IPS-NIHi11 (cell line): ENCODE measurements at places on chromosomes 4 and X.

- DNase-seq: peak; percentile 50
Observed at GRCh38 chr4:142307857-142308256, 538.2 kb downstream of the INPP4B start.

DNA sequence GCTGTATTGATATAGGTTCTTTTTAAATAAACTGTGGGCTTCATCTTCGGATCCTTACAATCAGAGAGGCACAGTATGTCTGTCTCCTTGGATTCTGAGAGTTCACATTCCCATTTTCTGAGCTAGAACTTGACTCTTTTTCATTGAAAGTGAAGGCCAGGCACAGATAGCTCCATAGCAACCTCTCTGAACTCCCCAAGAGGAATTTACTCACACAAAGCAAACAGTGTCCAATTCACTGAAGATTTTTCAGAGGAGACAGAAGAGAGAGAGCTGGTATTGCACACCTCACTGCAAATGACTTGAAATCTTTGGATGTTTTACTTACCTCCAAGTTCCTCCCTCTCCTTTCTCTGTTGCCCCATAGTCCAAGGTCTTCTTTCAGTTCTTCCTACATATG, 130.9 kb upstream of the CASK start:
- DNase-seq: no peak

DNA sequence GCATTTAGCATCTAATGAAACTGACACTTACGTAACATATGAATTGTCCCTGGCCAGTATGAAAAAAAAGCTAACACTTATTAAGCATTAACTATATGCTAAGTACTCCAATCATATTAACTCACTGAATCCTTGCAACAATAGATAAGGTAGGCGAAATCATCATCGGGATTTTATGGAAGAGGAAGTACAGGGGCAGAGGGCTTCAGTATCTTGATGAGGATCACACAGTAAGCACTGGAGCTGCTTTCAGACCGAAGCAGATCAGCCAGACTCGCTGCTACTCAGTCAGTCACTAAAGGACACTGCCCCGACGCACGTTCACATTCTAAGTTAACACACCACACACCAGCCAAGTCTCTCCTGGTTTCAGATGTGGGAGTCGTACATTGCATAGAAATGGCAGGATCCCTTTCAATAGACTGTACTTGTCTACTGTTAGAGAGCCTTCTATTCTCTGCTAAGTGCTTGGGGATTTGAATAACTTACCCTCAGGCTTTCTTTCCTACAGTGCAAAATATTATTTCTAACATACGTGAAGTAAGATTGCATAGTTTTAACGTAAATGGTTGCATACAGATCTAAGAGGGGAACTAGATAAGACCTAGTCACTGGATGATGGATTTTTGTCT, 540.2 kb upstream of the TENM3 start:
- no peak for DNase-seq

DNA sequence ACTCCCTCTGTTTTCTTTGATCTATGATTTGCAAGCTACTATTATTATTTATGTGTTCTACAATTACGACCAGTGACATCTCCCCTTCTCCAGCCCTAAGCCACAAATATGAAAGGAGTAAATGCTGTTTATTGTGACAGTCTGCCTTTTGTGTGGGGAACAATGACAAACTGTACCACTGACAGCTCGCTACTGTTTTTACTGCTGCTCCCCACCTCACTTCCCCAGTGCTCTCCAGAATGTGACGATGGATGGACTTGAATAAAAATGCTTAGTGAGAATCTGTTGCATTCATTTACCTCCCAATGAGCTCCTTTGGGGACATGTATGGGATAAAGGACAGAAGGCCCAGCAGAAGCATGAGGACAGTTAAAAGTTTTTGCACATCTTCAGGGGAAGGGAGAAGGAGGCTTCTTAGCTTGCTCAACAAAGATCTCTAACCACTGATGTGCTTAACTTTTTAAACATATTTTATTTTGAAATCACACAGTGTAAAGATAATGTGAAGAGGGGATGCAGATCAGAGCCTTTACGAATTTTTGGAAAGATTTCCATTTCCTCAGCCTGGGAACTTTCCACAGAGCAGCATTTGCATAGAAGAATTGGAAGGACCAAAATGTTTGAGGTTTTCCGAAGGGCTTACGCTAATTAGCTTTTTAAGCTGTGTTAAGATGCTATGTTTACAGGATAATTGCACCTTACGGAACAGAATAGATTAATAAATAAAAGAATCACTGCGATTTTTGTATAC, 485.1 kb upstream of the TENM3 start:
- no peak for DNase-seq

- DNase-seq: no peak
Observed at GRCh38 chr4:167779864-167780263, 312.5 kb upstream of the ANXA10 start.

- DNase-seq: no peak
Observed at GRCh38 chrX:153417637-153418036, 6.4 kb downstream of the ZFP92 start.

GRCh38 chr4:26183017-26183416, 137.8 kb upstream of the RBPJ start:
- DNase-seq: no peak

DNA sequence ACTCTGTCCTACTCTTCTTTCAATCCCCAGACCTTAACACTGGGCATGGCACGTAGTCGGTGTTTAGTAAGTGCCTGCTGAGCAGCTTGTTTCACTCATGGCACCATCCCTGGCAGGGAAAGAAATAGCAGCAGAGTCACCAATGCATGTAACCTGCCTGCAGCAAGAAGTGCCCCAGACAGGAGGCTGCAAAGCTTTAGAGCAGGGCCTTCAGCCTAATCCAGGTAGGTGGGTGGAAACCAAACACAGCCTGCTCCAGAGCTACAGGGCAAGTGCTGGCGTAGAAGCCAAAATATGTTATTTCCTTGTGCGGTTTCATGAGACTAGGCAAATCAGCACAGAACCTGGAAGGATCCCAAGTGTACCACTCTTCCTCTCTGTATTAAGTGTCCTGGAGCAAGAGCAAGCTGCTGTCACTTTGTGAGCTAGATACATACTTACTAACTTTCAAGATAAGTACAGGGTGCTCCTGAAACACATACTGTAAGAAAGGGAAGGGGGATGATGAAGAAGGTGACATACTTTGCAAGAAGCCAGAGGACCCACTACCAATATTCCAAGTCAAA, 5.5 kb downstream of the PROM1 start:
- DNase-seq: no peak

DNA sequence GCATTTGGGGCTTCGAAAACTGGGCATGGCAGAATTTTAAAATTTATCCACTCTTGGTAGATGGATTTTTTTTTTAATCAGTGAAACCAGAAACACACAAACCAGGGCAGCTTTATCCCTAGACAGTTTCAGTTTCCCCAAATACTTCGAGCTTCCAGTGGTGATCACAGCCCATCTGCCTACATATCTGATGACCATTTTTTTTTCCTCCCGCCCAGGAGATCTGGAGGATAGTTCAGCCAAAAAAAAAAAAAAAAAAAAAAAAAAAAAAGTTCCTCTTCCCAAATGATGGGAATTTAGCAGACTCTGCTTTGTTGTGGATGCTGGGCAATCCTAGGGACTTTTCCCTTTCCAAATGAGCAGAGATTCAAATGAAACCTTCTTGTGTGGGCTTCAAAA, 1.0 kb upstream of the TBC1D9 start:
- DNase-seq: peak; percentile 10

DNA sequence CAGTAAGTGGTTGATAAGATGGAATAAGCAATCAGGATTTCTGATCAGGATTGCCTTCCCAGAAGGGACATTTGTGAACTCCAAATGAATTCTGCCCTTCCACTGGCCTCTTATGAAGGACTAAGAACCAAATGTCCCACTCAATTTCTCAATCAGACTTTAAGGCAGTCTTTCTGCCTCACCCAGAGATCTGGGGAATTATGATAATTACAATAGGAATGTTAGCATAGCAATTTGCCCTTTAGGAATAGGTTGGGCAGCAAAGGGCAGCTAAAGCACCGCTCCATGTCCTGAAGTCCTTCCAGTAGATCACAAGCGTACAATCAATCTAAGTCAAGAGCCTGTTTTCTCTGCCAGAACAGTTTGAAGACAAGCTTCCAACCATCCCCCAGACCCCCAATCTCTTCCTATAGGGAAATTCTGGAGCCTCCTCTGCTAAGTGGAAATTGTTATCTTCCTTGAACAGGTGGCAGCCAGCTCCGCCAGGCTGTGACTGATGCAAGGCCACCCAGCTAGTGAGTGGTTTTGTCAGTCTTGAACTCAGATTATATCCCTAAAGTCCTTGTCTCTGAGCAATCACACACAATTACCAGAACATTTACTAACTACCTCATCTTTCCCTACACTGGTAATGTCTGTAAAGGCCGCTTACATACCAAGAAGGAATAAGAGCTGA, 18.6 kb downstream of the NKX3-2 start:
- no peak for DNase-seq
